ENCODE measurements at places on chromosomes 13 and 19. TPM values are rescaled to one million over a fixed set of nuclear protein-coding genes. Genes with fewer than 3 reads are reported as not detected.

ZNF382 gene
- 8.6 TPM for total RNA-seq

NLRP4 gene
- total RNA-seq, result not detected

ZNF160 gene
- 45.0 TPM for total RNA-seq

EFNA2 gene
- not detected for total RNA-seq

TEX29 gene
- total RNA-seq, result not detected

SIGLEC7 gene
- total RNA-seq, result not detected

DACT3 gene
- 2.2 TPM for total RNA-seq

OR7A5 gene
- not detected for total RNA-seq

FXYD5 gene
- total RNA-seq, result 17.2 TPM

LRRC8E gene
- 5.9 TPM for total RNA-seq

Measured in smooth muscle cell of the umbilical artery (primary cell).